ENCODE measurements at places on chromosomes 7 and 10.

- DNase-seq, result no peak
These were observed 24.2 kb upstream of the PRR15 start for GRCh38 chr7:29539471-29539870.

GRCh38 chr10:8158193-8159071 lies 103.9 kb downstream of the GATA3 start:
- no peak for DNase-seq

DNA sequence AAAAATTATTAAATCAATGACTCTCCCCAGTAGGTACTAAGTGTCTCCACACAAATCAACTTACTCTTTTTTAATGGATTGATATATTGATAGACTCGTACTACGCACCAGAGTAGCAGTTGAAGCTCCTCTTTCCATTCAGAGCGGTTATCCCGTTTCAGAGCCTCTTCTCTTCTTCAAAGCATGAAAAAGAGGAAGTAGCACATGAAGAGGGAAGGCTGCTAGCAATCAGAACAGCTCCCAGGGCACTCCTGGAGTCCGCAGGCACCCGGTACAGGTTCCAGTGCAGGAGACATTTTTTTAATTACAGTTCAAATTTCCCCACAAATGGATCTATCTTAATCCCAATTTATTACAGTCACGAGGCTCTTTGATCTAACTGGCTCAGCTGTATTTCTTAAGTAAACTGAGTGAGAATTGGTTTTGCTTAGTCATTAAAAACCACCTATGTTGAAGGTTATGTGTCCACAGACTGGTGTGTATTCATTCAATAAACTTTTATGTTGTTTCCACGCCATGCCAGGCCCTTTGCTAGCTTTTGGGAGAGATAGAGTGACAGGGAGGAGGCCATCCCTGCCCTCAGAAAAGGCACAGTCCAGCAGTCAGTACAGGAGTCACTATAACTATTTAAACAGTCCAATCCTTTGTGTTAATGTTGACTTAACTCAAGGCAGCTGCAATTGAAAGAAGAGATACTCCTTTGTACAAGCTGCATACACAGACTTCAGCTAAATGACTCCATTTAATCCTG lies 32.1 kb upstream of the CALN1 start:
- DNase-seq, result no peak

DNA sequence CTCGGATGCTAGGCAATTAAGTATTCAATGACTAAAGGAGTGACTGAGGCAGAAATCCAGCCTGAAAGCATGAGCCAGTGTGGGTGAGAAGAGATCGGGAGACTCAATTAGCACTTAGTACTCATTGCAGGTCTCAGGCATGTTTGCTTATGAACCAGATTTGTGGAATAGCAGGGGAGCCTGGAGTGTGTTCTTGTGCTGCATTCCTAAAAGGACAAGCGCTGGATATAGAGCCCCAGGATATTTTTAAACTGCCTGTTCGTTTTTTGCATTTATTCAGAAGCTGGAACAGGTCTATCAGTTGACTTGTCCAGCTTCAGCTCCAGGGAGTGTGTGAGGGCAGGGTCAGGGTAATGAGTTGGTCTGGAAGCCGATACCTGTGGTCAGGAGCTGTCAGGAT lies 120.3 kb downstream of the BMPER start:
- no peak for DNase-seq

DNA sequence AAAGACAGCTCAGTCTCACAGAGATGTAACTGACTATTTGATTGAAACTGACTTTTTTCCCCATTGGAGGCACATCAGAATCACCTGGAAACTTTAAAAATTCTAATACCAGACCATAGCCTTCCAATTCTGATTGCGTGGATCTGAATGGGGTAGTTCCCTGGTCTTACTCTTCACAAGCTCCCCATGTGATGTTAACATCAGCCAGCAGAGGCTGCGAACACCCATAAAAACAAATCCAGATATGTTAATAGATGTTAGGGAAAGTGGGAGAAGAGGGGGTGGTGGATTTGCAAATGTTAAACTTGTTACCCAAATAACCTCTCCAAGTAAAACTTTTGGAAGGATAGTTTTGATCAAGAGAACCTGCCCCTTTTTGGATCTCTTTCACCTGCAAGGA lies 1133.4 kb downstream of the CNTNAP2 start:
- no peak for DNase-seq

DNA sequence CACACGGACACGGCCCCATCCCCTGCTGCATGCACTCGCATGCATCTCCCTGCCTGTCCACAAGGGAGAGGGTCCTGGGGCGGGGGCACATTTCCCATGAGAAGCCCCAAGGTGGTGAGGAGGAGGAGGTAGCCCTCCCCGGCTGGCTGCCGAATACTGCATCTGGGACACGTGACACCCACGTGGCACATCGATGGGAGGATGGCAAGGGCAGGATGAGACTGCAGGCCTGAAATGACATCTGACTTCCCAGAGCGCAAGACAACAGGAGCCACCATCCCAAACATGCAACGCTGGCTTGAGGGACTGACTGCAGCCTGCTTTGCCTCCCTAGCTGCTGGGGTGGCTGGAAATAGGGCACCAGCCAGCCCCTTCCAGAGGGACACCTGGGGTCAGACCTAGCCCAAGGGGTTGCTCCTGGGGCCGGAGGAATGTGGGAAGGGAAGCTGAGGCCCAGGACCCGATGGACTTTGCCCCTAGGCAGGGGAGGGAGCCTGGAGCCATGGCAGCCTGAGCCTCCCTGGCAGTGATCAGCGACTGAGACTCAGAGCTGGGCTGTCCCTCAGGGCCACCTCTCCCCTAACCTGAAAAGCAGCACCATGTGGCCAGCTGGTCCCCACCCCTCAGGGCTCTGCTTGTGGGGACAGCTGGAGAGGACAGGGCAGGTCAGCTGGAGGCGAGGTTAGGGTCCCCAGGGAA lies 16.1 kb downstream of the BUD23 start:
- DNase-seq, result no peak

- DNase-seq, result no peak
These were observed 179.3 kb downstream of the TFEC start for GRCh38 chr7:115851291-115851690.

- no peak for DNase-seq
These were observed 52.9 kb upstream of the PIK3CG start for GRCh38 chr7:106812027-106812643.

- DNase-seq, result no peak
These were observed 4.8 kb downstream of the MNX1 start for GRCh38 chr7:157005456-157006204.

DNA sequence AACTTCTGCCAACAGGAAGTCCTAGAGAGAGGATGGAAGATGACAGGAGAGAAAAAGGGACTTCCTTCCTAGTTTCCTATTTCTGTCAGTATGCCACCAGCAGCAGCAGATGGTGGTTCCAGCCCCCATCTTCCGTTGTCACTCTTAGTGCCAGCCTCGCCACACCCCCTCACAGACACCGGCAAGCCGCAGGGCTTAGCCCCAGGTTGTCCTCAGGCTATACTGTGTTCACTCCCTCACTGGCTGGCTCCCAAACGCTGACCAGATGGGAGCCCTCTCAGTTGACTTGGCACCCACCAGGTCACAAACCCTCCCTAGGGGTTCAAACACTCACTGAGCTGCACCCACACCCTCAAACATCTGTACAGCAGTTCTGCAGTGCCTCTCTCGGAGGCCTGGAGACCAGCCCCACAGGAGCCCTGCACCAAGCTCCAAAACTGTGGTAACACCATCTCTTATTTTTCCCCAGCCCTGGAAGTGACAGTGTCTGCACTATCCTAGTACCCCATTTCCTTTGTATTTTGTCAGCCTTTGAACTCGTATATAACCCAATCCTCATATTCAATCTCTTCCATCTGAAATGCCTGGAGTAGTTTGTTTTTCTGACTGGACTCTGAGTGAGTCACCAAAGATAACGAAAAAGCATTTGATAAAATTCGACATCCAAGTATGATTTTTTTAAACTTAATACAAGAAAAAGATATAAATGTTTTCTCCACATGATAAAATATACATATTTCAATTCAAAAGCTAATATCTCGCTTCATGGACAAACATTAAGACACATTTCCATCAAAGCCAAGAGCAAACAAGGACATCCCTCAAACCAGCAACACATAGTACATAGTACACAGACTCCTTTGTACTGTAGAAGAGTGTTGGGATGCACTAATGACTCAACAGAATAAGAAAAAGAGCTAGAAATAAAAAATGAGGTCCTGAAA lies 34.5 kb downstream of the SMURF1 start:
- no peak for DNase-seq

DNA sequence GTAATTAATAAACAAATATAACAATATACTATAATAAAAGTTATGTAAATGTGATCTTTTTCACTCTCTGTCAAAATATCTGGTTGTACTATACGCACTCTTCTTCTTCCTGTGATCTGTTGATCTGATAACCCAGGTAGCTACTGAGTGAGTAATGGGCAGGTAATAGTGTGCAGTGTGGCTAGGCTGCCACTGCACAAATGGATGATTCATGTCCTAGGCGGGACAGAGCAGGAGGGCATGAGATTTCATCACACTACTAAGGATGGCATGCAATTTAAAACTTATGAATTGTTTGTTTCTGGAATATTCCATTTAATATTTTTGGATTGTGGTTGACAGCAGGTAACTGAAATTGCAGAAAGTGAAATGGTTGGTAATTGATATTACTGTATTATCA lies 44.5 kb downstream of the TAS2R16 start:
- DNase-seq, result no peak

DNA sequence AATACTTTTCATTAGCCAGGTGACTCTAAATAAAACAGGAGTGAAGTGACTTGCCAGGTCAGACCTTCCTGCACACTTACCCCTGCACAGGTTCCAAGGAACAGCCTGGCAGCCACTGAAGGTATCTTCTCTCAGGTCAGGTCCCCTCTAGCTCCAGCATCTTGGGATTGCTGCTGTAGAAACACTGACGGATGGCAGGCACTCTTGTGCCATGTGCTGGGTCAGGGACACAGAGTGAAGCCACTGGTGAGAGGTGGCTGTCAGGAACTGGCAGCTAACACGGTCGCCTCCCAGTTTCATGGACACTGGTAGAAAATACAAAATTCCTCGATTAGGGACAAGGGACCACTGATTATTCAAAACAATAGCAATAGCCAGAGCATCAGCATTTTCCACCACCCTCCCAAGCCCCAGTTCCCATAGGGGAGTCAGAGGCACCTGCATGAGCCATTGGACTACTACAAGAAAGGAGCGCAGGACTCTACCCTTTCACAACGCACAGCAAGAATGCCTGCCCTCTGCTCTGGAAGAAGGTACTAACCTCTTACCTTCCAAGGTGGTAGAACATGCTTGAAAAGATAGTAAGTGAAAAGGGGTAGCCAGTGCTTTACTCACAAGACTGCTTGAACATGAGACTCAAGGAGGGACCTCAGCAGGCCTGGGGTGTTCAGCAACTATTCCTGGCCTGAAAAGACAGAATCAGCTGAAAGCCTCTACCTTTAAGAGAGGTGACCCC lies 5.1 kb upstream of the MYO1G start:
- DNase-seq, result no peak

GRCh38 chr7:111877931-111878330 lies 315.6 kb upstream of the IMMP2L start:
- no peak for DNase-seq

GRCh38 chr10:120961795-120962755 lies 110.9 kb downstream of the WDR11 start:
- DNase-seq, result no peak

GRCh38 chr10:63157845-63158624 lies 24.9 kb downstream of the NRBF2 start:
- no peak for DNase-seq

GRCh38 chr10:82506680-82507376 lies 631.8 kb downstream of the NRG3 start:
- no peak for DNase-seq

DNA sequence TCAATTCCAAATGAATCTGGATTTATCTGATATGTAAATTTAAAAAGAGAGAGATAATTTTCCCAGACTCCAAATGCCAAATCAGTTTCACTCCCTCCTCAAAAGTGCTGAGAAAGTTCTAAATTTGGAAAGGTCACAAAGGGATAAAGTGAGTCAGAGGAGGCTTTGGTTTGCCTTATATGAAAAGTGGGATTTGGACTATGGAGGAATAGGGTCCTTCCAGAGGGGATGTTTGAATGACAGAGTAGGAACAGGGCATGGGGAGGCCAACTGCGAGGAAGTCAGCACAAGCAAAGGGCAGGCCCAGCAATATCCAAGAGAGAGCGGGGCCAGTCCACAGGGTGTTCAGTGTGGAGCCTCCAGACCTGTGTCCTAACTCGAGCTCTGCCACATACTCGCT lies 9.8 kb upstream of the FAS start:
- DNase-seq, result no peak

GRCh38 chr7:55439627-55440026 lies 74.5 kb downstream of the LANCL2 start:
- no peak for DNase-seq

GRCh38 chr7:149197675-149198074 lies 2.3 kb downstream of the ZNF282 start:
- DNase-seq, result no peak

DNA sequence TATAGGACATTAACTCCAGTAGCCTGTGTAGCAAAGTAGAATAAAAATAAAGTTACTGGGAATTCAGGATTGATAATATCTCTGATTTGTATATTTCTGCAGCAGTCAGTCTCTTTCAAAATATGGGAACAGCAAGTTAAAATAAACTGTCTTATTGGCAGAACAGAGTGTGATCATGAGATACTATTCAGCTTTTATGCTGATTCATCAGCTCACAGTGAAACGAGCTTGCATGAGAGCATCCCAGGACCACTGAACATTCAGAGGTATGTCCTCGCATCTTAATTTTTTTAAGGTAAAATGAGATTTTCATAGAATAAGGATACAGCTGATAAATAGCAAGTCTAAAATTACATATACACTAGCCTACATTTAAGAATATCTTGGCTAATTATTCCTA lies 282.5 kb upstream of the MYO3A start:
- DNase-seq, result no peak

- no peak for DNase-seq
These were observed 468.8 kb upstream of the AUTS2 start for GRCh38 chr7:69129524-69129923.

- DNase-seq, result no peak
These were observed 15.2 kb upstream of the FZD1 start for GRCh38 chr7:91248996-91249395.

All from stimulated activated CD8-positive, alpha-beta memory T cell treated with anti-CD3 and anti-CD28 coated beads, Interleukin-4, amount 100 ng/mL, for 24 hours (primary cell).